ENCODE measurements at places on chromosomes 16 and 17. TPM values are rescaled to one million over a fixed set of nuclear protein-coding genes. Genes with fewer than 3 reads are reported as not detected.

HCRT gene
- total RNA-seq: not detected

KRT14 gene
- not detected for total RNA-seq

HELZ gene
- total RNA-seq: 24.1 TPM

METTL23 gene
- total RNA-seq: 47.9 TPM

UNC13D gene
- not detected for total RNA-seq

PLA2G10 gene
- not detected for total RNA-seq

RHBDL1 gene
- not detected for total RNA-seq

ATP2A1 gene
- not detected for total RNA-seq

POLR3K gene
- total RNA-seq: 7.2 TPM

FBXO39 gene
- total RNA-seq: not detected

PLK1 gene
- total RNA-seq: 86.3 TPM

ARHGDIG gene
- not detected for total RNA-seq

PRKAR1A gene
- total RNA-seq: 208 TPM

DNA sequence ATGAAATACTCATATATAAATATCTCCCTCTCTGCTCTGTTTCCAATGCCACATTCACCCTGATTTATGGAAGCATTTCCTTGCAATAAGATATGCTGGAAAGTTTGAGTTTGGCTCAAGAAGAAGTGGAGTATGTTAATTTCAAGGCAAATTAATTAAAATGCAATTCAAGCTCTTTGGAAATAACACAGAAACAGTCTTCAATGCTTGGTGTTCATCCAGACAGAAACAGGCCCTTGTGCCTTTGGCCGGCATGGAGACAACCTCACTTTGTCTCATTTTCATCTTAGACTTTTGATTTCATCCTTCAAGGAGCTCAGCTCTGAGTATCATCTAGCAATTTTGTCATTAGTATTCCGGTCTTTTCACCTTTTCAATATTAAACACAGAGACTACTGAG lies 210.0 kb downstream of the C16orf95 start:
- no peak for DNase-seq

DNA sequence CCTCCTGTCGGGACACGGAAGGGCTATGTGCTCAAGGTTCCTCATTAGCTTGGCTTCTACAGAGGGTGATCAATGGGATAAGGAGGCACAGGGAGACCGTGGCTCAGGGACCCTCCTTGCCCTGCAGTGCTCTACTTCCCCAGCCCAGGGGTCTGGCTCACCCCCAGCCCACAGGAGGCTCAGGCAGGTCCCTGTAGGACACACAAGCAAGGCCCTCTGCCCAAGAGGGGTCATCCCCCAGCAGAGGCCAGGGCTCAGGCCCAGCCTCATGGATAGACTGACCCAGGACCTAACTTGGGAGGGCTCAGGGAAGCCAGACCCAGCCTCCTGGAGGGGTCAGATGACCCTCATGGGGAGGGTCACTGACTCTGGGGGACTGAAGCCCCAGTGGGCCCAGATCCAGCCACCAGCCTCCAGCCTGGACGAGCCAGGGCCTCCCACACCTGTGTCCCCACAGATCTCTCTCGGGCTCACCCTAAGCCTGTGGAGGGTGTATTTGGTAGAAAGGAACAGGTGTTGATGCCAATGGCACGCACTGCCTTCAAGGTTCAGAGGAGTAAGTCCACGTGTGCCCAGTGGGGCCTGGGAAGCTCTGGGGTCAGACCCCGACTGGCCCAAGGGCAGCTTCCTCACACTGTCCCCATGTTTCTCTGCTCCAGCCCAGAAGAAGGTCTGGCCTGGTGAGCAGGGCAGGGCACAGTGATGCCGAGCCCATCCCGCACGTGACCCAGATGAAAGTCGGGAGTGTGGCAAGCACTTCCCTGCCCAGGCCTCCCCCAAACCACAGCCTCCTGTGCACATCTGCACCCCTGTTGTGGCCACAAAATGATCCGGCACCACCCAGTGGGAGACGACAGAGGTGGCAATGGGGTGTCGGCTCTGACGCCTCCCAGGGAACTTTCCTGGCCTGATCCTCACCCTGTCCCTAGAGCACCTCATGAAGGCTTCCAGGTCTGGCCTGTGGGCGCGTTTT lies 10.9 kb upstream of the KRTAP17-1 start:
- DNase-seq: no peak

GRCh38 chr17:70205401-70205800 lies 36.1 kb downstream of the KCNJ2 start:
- DNase-seq: no peak

GRCh38 chr17:13671341-13671740 lies 69.6 kb upstream of the HS3ST3A1 start:
- peak; percentile 17 for DNase-seq

- peak; percentile 63 for DNase-seq
Measured at GRCh38 chr17:45394913-45395568, 37.6 kb downstream of the ARHGAP27 start.

DNA sequence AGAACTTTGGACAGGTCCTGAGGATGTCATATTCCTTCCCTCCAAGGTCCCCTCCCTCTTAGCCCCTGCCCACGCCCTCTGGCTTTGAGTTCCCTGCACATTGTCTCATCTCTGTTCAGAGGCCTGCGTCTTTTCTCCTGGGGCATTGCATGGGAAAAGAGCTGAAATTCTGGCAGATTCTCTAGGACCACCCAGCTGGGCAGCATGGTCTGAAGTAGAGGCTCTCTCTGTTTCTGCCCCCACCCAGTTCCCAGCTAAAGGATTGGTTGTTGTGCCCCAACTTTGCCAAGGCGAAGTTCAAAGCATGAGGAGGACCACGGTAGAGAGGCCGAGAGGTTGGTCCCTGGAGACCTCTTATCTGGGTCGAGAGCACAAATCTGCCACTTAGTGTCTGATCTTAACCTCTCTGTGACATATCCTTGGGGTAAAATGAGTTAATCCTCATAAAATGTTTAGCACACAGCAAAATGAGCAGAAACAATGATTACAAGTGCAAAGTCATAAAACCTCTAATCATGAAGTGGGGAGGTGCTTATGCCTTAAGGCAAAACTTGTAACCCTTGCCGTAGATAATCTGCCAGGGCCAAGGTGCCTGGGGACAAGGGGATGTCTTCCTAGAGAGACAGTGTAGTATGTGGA lies 2.4 kb downstream of the ABAT start:
- DNase-seq: peak; percentile 10

DNA sequence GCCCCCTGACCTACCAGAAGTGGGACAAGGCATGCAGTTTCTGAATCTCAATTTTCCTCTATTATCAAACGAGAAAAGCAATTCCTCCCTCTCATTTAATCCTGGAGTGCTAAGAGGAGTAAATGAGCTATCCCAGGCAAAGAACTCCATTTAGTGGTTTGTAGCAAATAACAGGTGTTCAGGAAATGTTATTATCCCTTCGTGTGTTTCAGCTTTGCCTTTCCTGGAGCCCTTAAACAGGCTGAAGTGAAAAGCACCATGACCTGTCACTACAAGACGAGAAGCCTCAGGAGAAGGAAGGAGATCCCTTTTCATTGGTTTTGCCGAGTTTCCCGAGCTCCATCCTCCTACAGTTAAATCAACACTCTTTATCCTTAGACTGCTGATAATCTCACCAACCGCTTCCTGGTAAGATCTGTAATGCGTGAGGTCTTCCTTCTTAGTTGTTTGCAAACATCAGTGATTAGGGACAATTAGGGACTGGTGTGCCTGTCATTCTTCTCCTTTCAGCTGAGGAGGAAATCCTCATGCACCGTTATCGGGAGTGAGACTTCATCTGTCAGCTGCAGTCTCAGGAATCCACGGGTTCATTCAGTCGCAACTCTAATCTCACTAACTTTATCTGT lies 30.8 kb upstream of the MYOCD start:
- DNase-seq: no peak

DNA sequence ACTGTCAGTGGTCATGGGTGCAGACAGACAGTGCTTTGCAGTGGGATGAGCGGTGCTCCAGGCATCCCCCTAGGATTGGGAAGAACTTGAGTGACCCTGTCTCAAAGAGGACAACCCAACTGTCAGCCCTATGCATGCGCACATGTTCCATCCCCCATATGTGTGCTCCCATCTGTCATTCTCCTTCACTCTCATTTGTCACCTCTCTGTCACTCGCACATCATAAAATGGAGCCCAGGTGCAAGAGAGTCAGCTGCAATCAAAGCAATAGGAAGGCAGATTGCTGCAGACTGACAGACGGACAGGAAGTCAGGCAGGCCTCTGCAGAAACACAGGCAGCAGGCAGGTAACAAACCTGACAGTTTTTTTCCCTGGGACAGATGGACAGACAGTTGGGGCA lies 101.8 kb upstream of the CCL1 start:
- no peak for DNase-seq

DNA sequence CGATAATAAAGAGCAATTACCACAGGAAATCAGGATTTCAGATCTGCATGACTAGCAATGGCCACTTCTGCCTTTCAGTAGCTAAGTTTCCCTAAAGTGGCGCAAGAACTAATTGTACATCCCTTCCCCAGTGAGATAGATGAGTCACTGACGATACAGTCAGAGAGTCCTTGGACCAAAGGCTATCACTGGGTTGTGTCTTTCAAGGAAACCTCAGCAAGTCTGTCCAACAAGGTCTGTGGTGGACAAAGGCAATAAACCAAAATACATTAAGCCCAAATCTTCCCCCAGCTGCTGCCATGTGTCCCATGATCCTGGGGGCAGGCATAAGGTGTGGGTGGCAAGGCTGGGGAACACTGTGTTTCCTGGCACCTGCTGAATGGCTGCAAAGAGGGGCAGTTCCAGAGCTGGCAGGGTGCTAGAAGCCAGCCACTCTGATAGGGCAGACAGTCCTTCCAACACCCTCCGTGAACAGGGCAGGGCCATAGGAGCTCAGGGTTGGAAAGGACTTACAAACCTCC lies 20.5 kb upstream of the MTMR4 start:
- peak; percentile 83 for DNase-seq

DNA sequence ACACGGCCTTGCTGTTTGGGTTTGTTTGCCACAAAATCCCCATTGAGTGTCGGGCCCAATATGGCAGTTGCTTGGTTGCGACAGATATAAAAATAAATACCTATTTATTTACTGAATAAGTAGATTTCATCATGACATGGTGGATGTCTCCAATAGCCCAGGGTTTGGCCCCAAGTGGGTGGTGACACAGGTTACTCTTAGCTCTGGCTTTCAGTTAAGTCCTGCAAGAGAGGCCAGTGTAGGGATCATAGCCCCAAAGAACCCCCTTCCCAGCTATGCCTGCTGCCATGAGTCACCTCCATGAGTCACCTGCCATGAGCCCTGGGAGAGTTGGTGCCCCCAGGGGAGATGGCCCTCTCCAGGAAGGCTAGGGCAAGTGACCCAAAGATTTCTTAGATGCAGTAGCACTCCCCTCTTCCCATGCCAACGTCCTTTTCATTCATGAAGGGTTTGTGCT lies 78.7 kb upstream of the LGALS9 start:
- DNase-seq: peak; percentile 86

DNA sequence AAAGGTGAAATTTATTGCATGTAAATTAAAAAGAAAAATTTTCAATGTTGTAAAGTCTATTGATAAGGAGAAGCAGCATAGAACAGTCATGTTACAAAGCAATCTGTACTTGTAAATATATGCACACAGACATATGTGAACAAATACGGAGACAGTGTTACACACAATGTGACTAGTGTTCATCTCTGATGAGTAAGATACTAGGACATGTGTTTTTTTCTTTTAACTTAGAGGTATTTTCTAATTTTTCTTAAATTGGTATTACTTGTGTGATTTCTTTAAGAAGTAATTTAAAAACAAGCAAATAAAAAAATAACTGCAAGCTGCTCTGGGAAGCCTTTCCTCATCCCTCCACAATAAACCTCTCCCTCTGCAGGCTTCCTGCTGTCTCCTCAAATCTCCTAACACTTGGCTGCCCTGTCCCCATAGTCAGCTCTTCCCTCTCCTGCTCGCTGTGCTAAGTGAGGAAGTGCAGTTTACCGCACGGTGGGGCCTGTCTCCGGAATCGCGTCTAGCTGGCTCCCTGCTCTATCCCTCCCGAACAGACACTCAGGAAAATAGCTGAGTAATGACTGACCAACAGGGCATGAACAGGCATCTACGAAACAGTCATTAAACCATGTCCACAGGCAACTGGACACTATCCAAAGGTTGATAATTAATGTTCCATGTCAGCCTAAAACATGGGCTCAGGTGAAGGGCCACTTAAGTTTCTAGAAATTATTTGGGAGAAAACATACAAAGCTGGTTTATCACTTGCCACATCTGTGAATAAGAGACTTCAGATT lies 35.9 kb downstream of the CMTM4 start:
- peak; percentile 89 for DNase-seq

DNA sequence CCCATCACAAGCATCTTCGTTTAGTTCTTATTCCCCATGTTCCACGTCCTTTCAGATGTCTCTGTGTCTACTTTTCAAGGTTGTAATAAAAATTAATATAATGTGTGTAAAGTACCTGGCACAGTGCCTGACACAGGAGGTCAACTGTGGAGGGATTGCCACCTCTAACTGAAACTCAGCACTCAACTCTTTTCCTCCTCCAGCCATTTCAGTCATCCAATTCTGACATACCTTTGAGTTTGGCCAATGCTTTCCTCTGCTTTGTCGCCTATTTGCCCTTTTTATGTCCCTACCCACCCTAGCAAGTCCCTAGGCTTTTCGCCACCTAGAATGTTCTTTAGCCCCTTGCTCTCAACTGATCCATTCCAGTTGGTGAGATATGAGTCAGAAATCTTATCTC lies 1.6 kb downstream of the UBE2Z start:
- DNase-seq: no peak

GRCh38 chr16:24046442-24046841 lies 209.7 kb upstream of the CACNG3 start:
- no peak for DNase-seq

DNA sequence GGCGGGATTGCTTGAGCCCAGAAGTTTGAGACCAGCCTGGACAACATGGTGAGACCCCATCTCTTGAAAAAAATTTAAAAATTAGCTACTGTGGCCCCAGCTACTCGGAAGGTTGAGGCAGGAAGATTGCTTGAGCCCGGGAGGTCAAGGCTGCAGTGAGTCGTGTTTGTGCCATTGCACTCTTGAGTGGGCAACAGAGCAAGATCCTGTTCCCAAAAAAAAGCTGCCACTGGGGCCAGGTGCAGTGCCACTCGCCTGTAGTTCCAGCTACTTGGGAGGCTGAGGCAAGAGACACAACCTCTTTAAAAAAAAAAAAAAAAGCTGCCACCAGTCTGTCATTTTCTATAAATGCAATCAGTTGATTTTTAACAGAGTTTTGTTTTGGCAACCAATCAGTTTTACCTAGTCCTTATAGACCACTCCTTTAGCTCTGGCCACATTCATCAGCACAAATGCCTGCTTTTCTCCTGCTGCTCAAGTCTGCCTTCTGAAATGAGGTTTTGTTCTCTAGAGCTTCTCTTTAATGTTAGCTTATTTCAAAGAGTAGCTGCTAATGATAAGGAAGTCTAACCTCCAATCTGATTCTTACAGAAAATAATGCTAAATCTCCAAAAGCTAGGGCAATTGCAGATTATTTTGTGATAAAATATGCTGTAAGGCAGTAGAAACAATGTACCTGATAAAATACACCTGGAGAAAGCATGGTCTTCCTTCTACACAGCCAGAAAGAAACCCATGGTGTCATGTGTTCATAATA lies 64.8 kb downstream of the TUBD1 start:
- peak; percentile 27 for DNase-seq
